Prostate gland (tissue), 2 donors: ENCODE measurements at places on chromosomes 7 and 10. TPM values are rescaled to one million over a fixed set of nuclear protein-coding genes. Genes with fewer than 3 reads are reported as not detected.

DNA sequence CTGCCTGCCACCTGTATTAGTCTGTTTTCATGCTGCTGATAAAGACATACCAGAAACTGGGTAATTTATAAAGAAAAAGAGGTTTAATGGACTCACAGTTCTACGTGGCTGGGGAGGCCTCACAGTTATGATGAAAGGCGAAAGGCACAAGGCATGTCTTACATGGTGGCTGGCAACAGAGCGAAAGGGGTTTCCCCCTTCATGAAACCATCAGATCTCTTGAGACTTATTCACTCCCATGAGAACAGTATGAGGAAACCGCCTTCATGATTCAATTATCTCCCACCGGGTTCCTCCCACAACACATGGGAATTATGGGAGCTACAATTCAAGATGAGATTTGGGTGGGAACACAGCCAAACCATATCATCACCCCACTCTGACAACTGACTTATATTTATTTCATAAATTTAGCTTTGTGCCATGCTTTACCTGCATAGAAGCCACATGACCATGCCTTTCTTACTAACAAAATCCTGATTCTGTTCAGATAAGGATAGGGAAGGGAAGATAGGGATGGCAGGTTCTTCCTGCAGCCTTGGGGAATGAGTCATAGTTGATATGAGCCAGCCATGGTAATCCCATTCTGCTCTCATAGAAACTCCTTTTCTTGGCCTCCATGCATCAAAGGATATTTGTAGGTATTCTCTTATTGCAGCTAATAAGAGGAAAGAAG is 191.3 kb upstream of the AGK start:
- no peaks in the 10 kb centered on the region for H3K36me3 ChIP-seq
- no peaks in the 10 kb centered on the region for H3K27me3 ChIP-seq
- no peaks in the 10 kb centered on the region for H3K4me1 ChIP-seq
- H3K27ac ChIP-seq: no peak overlapping the region
- DNase-seq: no peak

- H3K4me1 ChIP-seq: no peaks in the 10 kb centered on the region
- H3K27ac ChIP-seq: no peak overlapping the region
- no peaks in the 10 kb centered on the region for H3K36me3 ChIP-seq
- DNase-seq: no peak
- no peak overlapping the region for H3K4me3 ChIP-seq
These were observed 193.0 kb upstream of the CELF2 start for GRCh38 chr10:10824591-10825148.

DNA sequence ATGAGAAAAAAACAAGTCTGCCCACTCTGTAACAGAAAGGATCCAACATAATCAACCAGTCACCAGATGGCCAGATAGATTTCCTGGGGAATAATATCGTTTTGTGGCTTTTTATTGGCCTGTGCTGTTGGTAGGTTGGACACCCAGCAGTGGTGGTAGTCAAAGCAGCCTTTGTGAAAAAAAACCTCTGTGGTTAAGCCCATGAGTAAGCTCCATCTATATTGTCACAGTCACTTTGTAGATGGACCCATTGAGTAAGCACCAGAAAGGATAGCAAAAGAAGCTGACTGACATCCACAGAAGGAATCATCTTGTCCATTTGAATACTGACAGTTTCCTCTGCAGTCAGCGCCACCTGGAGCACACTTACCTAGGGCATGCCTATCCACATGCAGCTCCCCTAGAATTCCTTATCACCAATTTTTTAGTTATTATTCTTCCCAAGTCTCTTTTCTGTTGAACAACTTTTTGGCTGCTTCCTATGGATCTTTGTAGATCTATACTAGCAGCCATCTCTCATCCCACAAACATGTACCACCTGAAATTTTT is 96.9 kb downstream of the IQUB start:
- H3K4me1 ChIP-seq: no peaks in the 10 kb centered on the region
- H3K4me3 ChIP-seq: no peak overlapping the region
- no peak for DNase-seq

GRCh38 chr7:1012716-1013095 is 29.7 kb downstream of the CYP2W1 start:
- no peak overlapping the region for H3K4me3 ChIP-seq
- no peak for DNase-seq
- no peaks in the 10 kb centered on the region for H3K27me3 ChIP-seq
- no peak overlapping the region for H3K27ac ChIP-seq

DNA sequence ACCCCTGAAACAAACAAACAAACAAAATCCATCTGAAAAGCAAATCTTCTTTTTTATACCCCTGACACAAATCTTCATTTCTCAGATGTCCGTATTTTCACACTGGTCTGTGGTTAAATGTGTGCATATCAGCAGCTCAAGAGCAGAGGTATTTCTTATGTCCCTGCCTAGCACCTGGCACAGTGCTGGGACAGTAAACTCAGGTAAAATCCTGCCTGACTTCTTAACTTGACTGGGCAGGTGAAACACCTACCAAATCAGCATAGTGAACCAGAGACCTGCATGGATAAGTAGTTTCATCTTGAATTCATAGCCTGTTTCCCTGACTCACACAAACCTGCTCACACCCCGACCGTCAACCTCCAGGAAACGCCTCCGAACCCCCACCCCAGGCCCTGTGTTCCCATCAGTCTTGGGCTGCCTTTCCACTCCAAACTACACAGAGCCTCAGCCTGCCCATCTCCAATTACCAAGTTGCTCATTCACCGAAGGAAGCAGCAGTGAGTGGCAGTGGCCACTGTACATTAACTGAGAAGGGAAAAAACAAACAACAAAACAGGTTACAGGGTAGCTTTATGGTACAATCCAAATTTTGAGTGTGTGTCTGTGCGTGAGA is 109.9 kb downstream of the HECTD2 start:
- H3K4me1 ChIP-seq: no peaks in the 10 kb centered on the region
- H3K27me3 ChIP-seq: no peaks in the 10 kb centered on the region
- H3K27ac ChIP-seq: no peak overlapping the region
- H3K4me3 ChIP-seq: no peak overlapping the region
- H3K36me3 ChIP-seq: no peaks in the 10 kb centered on the region

DNA sequence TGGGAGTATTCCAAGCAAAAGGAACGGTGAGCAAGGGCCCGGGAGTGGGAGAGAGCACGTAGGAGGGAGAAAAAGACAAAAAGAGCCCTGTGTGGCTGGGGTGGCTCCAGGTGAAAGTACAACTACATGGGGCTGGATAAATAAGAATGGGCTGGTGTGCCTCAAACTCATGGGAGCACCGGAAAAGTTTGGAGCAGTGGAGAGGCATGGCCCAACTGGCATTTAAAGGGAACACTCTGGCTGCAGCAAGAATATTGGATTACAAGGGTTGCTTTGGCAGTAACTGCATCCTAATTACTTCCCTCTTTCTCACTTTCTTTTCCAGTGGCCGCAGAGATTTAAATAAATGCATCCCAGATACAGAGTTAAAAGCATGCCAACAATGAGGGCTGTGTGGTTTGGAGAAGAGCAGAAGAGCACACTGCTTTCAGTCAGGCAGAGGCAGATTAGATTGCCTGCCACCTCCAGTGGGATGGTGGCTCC is 39.1 kb upstream of the HERPUD2 start:
- H3K4me1 ChIP-seq: no peaks in the 10 kb centered on the region
- H3K4me3 ChIP-seq: no peak overlapping the region
- H3K36me3 ChIP-seq: no peaks in the 10 kb centered on the region
- no peaks in the 10 kb centered on the region for H3K27me3 ChIP-seq
- no peak overlapping the region for H3K27ac ChIP-seq
- no peak for DNase-seq

- H3K4me3 ChIP-seq: no peak overlapping the region
- no peaks in the 10 kb centered on the region for H3K27me3 ChIP-seq
- H3K27ac ChIP-seq: no peak overlapping the region
- H3K4me1 ChIP-seq: no peaks in the 10 kb centered on the region
- H3K36me3 ChIP-seq: no peaks in the 10 kb centered on the region
These were observed 52.8 kb upstream of the ANAPC16 start for GRCh38 chr10:72162978-72163377.

Gene GTF2IRD1
- 24.0 TPM for total RNA-seq

Gene HMX3
- total RNA-seq: not detected

DNA sequence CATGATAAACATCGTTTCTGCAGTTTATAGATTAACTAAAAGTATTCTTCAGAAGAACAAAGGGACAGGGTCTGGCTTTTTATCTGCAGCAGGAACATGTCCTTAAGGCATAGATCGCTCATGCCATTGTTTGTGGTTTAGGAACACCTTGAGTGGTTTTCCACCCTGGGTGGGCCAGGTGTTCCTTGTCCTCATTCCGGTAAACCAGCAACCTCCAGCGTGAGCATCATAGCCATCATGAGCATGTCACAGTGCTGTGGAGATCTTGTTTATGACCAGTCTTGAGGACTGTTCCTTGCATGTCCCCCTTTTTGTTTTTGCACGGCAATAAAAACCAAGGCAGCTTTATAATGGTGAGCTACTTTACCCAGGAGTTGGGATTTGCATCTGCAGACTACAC is 33.9 kb downstream of the STOX1 start:
- H3K4me3 ChIP-seq: no peak overlapping the region
- no peaks in the 10 kb centered on the region for H3K36me3 ChIP-seq
- no peak overlapping the region for H3K27ac ChIP-seq

GRCh38 chr10:121610798-121611323 is 12.6 kb upstream of the FGFR2 start:
- H3K4me1 ChIP-seq: no peaks in the 10 kb centered on the region
- H3K27ac ChIP-seq: no peak overlapping the region
- no peak for DNase-seq
- H3K4me3 ChIP-seq: no peak overlapping the region

Gene SLC26A3
- 3.3 TPM for total RNA-seq

Gene LRIT1
- 1.1 TPM for total RNA-seq

Gene NPY4R2
- total RNA-seq: 8.9 TPM

Gene PAPOLB
- not detected for total RNA-seq

DNA sequence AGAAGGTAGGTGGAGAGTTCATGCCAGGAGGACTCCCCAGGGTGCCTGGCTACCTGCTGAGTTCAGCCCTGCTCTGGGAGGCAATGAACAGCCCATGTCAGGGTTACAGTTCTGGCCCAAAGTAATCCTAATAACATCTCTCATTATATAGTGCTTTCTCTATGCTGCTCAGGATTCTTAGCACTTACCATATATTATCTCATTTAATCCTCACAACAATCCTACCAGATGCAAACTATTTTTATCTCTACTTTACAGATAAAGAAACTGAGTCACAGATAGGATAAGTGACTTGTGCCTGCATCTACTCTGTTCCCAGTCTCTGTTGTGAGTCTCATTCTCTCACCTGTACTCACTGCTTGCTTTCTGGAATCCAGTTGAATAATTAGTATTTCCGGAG is 105.1 kb upstream of the NFE2L3 start:
- no peaks in the 10 kb centered on the region for H3K4me1 ChIP-seq
- H3K4me3 ChIP-seq: no peak overlapping the region
- H3K27ac ChIP-seq: no peak overlapping the region
- no peaks in the 10 kb centered on the region for H3K27me3 ChIP-seq

Gene TAS2R4
- 2.2 TPM for total RNA-seq

GRCh38 chr10:122592161-122592560 is 31.6 kb downstream of the DMBT1 start:
- DNase-seq: no peak
- H3K36me3 ChIP-seq: no peaks in the 10 kb centered on the region
- no peaks in the 10 kb centered on the region for H3K27me3 ChIP-seq
- no peak overlapping the region for H3K4me3 ChIP-seq
- no peaks in the 10 kb centered on the region for H3K4me1 ChIP-seq

DNA sequence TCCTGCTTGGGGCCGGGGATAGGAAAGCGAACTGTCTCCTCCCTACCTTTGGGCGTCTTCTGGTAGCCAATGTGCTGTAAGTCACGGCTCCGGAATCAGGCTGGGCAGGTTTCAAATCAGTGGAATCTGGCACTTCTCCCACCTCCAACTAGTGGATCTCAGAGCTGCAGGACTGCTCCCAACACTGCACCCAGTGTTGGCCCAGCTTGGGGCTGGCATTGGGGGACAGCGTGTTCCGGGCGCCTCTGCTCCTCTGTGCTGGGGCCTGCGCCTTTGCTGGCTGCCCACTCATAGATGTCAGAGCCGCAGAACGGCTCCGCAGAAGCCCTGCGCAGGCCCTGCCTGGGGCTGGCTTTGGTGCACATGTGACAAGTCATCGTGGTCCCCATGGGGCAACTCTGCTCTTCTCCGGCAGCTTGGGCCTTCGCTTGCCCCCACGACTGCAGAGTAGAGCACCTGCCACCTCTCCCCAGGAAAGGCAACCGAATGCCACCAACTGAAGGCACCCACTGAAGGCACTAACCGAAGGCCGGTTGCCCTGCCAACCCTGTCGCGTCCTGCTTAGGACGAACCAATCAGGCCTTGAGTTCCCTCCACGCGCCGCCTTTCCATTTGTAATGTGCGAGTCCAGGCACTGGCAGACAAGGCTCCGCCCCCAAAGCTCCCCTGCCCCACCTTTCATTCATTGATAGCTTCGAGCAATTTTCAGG is 85.5 kb upstream of the ABI1 start:
- no peaks in the 10 kb centered on the region for H3K27me3 ChIP-seq
- peak; percentile 33 for DNase-seq
- no peaks in the 10 kb centered on the region for H3K4me1 ChIP-seq
- H3K4me3 ChIP-seq: no peak overlapping the region

DNA sequence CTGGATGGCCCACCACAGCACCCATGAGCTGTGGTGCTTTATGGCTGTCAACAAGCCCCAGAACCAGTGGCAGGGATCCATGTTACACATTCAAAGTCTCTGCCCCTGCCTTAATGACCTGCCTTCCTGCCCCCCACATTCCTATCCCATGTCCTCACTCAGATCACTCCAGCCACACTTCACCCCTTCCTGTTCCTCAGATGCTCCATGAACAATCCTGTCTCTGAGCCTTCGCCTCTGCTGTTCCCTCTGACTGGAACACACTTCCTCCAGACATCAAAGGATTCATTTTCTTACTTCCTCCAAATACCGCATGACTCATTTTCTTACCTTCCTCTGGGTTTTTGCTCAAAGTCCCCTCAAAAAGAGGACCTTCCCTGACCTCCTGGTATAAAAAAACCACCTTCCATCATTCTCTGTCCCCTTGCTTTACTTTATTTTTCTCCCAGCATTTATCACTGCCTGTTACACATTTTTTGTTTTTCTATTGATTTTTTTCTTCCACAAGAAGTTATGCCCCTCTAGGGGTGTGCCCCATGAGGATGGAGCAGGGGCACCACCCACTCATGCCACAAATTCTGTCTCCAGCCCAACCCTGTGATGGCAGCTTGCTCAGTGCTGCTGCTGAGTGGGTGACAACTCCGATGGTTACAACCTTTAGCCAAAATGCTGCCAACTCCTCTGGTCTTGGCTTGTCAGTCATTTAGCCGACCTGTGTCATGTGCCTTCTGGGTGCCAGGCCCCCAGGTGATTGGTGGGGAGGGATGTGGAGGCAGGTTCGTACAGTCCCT is 18.2 kb downstream of the COL13A1 start:
- no peak overlapping the region for H3K27ac ChIP-seq
- no peaks in the 10 kb centered on the region for H3K27me3 ChIP-seq
- H3K4me1 ChIP-seq: no peaks in the 10 kb centered on the region
- H3K4me3 ChIP-seq: no peak overlapping the region

Gene DGKI
- total RNA-seq: 0.32 TPM

- H3K4me1 ChIP-seq: no peaks in the 10 kb centered on the region
- H3K27ac ChIP-seq: peak within 1 kb of the TSS; percentile 30
- peak within 1 kb of the TSS; percentile 37 for H3K4me3 ChIP-seq
- H3K27me3 ChIP-seq: peaks cover 63% of the 10 kb centered on the region
- DNase-seq: peak; percentile 44
- H3K36me3 ChIP-seq: no peaks in the 10 kb centered on the region
These were observed at the start of gene EBF3 for GRCh38 chr10:129963641-129964501. TSS of gene EBF3 (minus strand) at chr10:129964274. CDS start at chr10:129963768, 506 bp downstream.

- no peak overlapping the region for H3K27ac ChIP-seq
- DNase-seq: no peak
- no peaks in the 10 kb centered on the region for H3K27me3 ChIP-seq
These were observed 1.7 kb downstream of the TNS3 start for GRCh38 chr7:47580175-47580706.
